ENCODE measurements at places on chromosomes 5 and 9.

- DNase-seq = no peak
Observed at GRCh38 chr5:999032-999501, 9.5 kb upstream of the NKD2 start.

- no peak for DNase-seq
Observed at GRCh38 chr9:27414220-27414761, 109.8 kb upstream of the IFNK start.

GRCh38 chr9:5917888-5918287 lies 27.2 kb downstream of the MLANA start:
- DNase-seq = no peak

GRCh38 chr9:127086771-127087170 lies 35.7 kb downstream of the ANGPTL2 start:
- DNase-seq = no peak

GRCh38 chr9:20714442-20715415 lies 30.7 kb downstream of the FOCAD start:
- no peak for DNase-seq

- DNase-seq = no peak
Observed at GRCh38 chr5:9515436-9515835, 30.4 kb downstream of the SEMA5A start.
